ENCODE measurements at places on chromosomes 7 and 10. TPM values are rescaled to one million over a fixed set of nuclear protein-coding genes. Genes with fewer than 3 reads are reported as not detected.

ZCWPW1 gene
- 1.5 TPM for total RNA-seq

ANKIB1 gene
- total RNA-seq: 21.3 TPM

DNA sequence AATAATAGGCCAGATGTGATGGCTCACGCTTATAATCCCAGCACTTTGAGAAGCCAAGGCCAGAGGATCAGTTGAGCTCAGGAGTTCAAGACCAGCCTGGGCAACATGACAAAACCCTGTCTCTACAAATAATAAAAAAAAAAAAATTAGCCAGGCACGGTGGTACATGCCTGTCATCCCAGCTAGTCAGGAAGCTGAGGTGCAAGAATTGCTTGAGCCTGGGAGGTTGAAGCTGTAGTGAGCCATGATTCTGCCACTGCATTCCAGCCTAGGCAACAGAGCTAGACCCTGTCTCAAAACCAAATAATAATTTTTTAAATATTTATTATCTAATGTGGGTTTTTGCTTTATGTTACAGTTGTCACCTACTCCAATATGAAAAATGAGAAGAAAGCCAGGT, 178.9 kb downstream of the ADK start:
- peak; percentile 22 for DNase-seq

DNA sequence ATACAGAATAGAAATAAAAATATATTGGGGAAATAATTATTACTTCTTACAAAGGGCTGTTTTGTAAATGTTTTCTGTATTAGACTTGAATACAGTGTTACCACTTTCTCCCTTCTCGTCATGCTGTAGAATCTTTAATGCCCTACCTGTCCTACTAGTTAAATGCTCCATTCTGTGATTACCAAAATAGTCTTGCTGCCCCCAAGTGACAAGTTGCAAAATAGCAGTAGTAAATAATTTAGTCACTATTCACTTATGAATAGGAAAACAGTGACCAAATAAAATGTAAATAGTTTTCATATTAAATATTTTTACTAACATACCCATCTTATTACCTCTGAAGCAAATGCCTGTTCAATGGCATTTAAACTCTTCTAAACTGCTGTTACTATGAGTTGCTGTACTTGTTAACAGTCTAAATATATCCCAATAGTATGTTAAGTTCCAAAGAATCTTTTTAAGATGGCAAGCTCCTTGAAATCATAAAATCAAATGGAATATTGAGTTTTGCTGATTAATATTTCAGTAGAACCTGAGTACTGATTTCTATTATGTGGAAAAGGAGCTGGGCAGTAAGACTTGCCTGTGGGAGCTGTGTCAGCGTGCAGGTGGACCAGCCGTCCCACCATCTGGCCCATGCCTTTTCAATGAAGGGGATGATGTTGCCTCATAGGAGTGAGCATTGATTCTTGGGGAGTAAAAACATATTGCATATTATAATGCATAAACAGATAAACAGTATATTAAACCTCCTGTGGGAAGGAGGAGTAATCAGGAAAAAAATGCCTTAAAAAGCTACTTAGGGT, 18.1 kb upstream of the OIT3 start:
- DNase-seq: peak; percentile 3

SDK1 gene
- 4.2 TPM for total RNA-seq

GRCh38 chr10:106147021-106147420, 1017.5 kb downstream of the SORCS1 start:
- no peak for DNase-seq

- DNase-seq: no peak
Observed at GRCh38 chr10:70726909-70727495, 54.7 kb downstream of the ADAMTS14 start.

- DNase-seq: no peak
Observed at GRCh38 chr10:32489901-32490300, 44.0 kb downstream of the CCDC7 start.

DNA sequence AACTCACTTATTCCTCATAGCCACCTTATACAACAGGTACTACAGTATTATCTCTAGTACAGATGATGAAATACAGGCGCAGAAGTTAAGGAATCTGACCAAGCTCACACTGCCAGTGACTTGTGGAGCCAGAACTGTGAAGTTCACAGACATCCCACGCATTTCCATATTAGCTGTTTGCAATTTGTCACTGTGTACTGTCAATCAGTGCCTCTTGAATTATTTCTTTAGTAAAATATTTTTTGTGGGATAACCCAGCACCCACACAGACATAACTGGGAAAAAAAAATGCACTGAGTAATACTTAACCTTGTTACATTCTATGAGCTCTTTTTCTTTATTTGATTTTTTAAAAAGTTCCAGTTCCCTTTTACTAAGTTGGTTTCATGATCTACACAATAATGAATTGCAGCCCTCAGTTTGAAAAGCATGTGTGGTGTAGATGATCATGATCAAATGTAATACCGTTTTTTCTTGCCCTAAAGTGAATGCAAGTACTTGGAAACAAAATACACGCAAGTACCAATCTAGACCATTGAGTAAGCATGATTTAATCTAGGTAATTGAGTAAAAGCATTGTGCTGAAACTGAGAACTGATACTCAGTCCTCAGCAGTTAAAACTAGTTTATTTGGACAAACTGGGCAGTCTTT, 14.1 kb downstream of the CUL1 start:
- no peak for DNase-seq

DNA sequence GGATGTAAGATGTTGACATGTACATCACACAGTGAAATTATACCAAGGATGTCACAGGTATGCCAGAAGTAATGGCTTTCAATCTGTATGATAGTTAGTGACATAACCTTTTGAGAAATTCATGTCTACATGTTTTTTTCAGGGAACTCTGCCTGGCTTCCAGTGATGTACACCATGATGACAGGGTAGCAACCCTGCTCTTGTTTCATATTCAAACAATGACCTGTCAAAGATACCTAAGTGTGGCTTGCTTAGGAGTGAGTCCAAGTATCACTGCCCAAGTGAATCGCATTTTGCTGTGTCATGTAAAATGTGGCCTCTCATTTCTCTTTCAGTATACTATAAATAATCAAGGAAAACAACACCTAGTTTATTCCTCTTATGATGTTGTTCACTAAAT, 205.8 kb upstream of the DKK1 start:
- no peak for DNase-seq

GRCh38 chr7:50347693-50348092, 43.2 kb downstream of the IKZF1 start:
- DNase-seq: no peak

TMEM196 gene
- not detected for total RNA-seq

DNA sequence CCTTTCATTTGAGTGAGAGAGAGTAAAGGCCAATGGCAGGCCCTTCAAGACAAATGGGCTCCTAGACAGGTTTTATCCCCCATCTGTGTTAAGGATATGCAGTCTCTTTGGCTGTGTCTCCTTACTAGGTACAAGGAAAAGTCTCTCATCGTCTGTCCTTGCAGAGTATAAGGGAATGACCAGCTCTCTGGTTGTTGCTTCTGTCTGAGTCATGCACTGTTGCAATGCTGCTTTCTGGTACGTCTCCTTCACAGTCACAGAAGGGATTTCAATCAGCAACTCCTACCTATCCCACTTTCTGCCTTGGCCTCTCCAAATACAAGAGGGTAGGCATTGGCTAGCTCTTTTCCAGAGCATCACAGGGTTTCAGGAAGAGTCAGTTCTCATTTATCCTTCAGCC, 48.1 kb downstream of the CTTNBP2 start:
- DNase-seq: peak; percentile 58
